ENCODE measurements at places on chromosomes 3 and 15.

- no peak for DNase-seq
Measured at GRCh38 chr15:67601073-67601472, 58.6 kb downstream of the MAP2K5 start.

DNA sequence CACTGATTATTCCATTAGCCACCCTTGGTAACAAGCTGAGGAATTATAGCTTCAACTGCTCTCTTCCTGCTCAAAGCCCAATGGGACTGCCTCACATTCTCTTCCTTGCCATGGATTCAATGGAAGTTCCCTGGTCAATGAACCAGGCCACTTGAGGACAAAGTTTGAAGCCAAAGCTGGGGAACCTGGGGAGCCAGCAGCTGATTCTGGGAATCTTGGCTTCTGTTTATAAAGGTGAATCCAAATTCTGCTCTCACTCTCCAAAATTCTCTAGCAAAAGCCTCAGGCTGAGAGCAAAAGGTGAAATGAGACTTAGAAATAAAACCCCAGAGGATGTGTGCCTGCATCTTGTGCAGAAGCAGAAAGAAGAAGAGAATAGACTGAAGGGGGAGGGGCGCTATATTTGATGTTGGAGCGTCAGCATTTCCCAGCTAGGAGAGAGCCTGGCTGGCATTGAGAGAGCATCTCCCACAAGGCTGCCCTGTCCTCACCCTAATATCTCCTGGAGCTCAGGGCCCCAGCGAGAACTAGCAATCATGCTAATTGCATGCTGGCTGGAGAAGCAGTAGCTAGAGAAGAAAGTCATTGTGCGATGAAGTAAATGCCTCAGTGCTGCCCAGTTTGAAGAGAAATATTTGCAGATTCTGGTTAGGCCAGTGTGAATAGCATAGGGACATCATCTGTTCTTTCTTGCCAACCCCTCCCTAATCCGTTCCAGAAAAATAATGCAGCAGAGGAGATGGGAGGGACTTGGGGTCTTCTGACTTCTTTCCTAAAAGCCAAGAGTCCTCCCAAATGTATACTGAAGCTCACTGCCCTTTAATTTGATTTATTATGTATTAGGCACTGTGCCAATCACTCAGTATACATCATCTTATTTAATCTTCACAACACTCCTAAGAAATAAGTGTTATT lies 34.9 kb upstream of the GAP43 start:
- no peak for DNase-seq

GRCh38 chr3:136171097-136171542 lies 25.0 kb downstream of the MSL2 start:
- no peak for DNase-seq

DNA sequence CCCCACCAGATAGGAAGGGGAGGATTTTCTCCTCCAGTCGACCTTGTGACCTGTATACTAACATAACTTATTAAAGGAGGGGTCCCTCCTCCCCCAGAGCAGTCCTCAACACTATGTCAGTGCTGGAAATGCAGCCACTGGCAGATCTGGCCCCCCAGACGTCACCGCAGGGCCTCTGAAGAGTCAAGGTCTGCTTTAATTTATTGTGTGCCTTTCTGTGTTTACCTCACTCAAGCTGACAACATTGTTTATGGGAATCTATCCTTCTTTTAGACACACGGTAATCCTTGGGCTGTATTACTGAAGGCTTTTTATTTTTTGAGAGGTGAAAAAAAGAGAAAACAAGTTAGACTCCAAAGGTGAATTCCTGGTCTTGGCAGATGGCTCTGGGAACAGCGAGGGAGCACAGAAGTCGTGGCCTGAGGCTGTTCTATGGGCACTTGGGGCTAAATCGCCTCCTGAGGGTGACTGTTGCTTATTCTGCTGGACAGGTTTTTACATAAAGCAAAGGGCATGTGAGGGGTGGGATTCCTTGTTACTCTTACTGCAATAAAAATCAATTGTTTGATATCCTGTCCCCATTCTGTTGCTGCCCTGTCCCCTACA lies 13.5 kb upstream of the NR2C2 start:
- DNase-seq: no peak

- no peak for DNase-seq
Measured at GRCh38 chr15:47742334-47742733, 25.0 kb downstream of the SEMA6D start.

DNA sequence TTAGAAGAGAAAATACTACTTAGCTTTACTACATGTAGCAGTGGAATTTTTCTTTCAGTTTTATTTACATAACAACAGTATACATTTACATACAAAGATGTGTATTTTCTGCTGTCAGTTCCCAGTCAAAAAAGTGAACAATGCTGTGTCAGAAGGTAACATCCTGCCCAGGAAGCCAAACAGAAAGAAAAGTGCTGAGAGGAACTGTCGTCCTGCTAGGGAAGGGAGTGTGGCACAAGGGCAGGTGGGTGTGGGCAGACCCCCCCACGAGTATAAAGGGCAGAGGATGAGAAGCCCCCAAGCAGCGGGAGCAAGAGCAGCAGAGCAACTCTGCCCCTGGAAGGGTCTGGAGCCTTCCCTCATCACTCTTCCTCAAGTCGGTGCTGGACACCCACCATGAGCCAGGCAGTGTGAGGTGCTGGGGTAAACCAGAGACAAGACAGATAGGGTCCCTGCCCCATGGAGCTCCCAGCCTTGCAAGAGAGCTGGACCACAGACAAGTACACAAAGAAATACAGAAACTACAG lies 39.7 kb downstream of the TBC1D2B start:
- no peak for DNase-seq

Data from T-helper 9 cell (primary cell).